ENCODE measurements at places on chromosomes 2 and 18.

GRCh38 chr18:54684784-54685183 lies 93.7 kb downstream of the DYNAP start:
- DNase-seq, result no peak

- DNase-seq, result no peak
Measured at GRCh38 chr2:190452433-190452832, 44.3 kb downstream of the MFSD6 start.

DNA sequence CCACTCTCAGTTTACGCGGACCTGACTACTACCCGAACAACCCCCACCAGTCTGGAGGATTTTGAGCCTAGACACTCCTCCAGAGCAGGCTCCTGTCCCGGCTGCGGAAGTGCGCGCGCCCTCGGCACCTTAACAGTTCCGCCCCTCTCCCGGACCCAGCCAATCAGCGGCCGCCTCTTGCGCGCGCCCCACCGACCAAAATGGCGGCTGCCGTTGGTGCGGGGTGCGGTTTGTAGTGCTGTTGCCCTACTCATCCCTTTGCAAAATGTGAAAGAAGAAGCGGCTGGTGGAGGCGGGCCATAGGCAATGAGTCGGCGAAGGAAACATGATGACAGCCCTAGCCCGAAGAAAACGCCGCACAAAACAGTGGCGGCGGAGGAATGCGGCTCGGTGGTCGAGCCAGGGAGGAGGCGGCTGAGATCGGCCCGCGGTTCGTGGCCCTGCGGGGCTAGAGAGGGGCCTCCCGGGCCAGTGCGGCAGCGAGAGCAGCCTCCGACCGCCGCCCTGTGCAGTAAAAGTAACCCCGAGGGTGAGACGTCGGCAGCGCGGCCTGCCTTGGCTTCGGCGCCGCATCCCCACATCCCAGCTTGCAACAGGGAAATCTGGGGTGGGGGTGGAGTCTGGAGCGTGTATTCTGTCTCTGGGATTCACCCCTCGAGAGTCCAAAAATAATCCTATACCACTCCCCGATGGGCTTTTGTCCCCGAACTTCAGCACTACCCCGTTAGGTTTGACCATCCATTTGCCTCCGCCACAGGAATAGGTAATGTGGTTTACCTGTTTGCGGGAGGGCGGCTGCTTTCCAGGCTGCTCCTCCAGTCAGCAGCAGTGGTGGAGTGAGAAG lies at the start of gene ETAA1:
ETAA1 (plus strand) TSS at position 191 of the 844 bp plus-strand sequence; CDS start at position 307, 116 bp downstream.
- peak; percentile 84 for DNase-seq

DNA sequence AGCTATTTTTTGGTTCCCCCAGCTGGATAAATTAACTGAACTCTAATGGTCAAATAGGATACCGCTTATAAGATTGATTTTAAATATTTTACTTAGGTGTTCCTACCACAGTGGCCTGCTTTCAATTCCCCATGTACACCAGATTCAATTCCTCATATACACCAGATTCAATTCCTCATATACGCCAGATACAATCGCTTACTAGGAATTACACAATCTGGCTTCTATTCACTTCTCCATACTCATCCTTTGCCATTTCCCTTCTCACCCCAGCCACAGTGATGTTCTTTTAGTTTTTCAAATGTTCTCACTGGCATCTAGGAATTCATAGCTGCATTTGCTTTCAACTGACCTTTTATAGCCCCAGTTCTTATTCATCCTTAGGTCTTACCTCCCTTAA lies 66.5 kb downstream of the SLC40A1 start:
- no peak for DNase-seq

DNA sequence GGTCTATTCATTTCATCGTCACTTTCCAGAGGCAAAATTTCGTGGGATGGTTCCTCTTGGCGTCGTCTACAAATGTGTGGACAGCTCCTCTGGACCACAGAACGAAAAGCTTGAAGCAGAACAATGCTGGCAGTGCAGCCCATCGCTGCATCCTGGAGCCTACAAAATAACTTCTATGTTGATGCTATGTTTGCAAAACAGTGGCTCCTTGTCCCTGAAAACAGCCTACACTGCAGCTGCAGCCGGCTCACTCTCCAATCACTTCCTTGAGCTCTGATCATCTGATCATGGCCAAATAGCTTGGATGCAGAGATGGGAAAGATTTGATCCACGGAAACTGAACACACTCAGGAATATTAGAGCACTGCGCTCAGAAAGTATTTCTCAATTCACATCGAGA lies 60.0 kb downstream of the DOCK10 start:
- no peak for DNase-seq

DNA sequence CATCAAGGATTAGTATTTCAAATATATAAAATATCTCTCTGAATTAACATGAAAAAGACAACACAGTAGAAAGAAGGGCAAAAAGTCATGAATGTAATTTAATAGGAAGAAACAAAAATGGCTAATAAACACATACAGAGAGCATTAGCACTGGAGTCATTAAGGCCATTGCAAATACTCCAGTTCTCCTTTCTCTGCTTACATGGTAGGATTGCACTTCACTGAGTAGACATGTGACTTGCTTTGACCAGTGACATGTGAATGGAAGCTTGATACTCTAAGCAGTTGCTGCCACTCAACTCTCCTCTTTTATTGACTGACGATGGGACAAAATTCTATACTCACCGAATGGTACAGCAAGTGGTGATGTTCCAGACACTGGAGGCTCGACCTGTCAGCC lies 153.9 kb upstream of the LGALSL start:
- no peak for DNase-seq

GRCh38 chr2:46315103-46315890 lies 18.1 kb downstream of the EPAS1 start:
- no peak for DNase-seq

DNA sequence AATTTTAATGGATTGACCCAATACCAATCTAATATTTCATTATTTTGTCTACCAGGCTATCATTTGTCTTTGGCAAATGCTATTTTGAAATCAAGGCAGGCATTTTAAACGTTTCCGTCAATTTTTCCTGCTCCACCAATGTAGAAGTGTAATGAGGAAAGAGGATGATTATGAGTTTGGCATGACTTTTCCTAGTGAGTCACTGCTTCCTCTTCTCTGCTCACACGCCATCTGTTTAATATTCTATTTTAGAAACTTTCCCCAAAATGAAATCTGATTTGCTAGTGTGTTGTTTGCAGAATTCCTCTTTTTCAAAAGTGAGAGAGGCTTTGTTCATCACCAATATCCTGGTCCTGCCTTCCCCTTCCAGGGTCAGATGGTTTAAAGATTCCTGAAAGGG lies 42.5 kb upstream of the PID1 start:
- DNase-seq, result no peak

DNA sequence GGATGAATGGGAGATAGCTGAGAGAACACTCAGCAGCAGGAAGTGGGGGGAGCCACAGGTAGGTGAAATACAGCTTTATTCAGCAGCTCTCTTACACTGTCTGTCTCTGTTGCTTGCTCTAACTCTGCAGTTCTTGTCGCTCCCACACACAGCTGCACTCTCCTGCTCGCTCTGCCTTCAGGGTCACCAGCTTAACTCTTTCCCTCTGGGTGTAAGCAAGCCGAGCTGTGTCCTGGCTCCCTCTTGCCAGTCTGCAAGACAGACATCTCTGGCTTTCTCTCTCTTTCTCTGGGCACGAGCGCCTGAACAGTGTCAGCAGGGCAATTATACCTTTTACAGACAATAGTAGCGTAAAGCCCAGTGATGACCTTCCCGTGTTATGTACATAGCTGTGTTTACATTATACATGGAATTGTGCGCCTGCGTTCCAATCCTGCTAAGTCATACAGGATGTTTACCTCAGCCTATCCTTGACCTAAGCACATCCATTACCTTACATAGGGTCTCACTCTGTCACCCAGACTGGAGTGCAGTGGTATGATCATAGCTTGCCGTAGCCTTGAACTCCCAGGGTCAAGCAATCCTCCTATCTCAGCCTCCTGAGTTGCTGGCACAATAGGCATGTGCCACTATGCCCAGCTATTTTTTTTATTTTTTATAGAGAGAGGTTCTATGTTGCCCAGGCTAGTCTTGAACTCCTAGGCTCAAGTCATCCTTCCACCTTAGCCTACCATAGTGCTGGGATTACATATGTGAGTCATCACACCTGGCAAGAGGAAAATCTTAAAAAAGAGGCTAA lies 57.8 kb upstream of the CHN1 start:
- no peak for DNase-seq

GRCh38 chr2:2502201-2502549 lies 171.1 kb upstream of the MYT1L start:
- DNase-seq, result no peak

- DNase-seq, result no peak
Measured at GRCh38 chr2:50723286-50723938, 308.5 kb downstream of the NRXN1 start.

DNA sequence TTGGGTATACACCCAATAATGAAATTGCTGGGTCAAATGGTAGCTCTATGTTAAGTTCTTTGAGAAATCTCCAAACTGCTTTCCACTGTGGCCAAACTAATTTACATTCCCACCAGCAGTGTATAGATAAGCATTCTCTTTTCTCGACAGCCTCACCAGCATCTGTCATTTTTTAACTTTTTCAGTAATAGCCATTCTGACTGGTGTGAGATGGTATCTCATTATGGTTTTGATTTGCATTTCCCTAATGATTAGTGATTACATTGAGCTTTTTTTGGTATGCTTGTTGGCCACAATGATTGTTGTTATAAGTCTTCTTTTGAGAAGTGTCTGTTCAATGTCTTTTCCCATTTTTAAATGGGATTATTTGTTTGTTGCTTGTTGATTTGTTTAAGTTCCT lies 50.4 kb upstream of the EPAS1 start:
- DNase-seq, result no peak

GRCh38 chr2:136322428-136322827 lies 204.5 kb upstream of the CXCR4 start:
- no peak for DNase-seq

DNA sequence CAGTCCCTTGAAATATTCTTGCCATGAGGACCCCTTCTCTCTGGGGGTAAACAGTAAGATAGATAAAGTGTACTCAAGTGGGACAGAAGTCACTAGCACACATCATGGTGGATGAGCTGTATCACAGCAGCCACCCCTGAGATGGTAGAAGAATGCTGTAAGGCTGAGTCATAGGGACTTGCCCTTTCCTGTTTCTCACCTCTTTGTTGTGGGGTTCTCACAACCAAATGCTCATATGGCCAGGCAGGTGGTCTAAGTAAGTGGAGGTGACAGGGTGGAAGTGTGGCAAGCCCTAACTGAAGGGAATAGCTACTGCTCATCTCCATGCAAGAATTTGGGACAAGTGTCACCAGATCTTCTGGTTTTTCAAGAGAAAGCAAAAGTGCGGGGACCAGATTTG lies 202.7 kb upstream of the SLC14A2 start:
- DNase-seq, result no peak

DNA sequence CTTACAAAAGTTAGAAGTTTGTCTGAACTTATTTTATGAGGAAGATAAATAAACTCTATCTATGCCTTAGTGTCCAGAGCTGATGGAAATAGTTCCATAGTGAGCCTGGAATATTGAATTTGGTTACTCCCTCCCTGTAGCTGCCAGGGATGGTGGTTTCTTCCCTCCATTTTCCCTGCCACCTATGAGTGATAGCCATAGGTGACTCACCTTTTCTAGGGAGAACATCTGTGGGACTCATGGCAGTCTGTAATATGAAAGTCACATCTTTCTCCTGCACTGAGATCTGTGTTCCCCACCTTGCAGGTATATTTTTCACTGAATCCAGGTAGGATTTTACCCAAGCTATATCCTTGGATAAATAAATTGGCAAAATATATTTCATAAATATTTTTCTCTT lies 148.8 kb downstream of the TPGS2 start:
- no peak for DNase-seq

GRCh38 chr2:47039913-47040562 lies 115.1 kb downstream of the STPG4 start:
- DNase-seq, result no peak

- DNase-seq, result no peak
Measured at GRCh38 chr2:120239488-120240287, 13.0 kb upstream of the RALB start.

DNA sequence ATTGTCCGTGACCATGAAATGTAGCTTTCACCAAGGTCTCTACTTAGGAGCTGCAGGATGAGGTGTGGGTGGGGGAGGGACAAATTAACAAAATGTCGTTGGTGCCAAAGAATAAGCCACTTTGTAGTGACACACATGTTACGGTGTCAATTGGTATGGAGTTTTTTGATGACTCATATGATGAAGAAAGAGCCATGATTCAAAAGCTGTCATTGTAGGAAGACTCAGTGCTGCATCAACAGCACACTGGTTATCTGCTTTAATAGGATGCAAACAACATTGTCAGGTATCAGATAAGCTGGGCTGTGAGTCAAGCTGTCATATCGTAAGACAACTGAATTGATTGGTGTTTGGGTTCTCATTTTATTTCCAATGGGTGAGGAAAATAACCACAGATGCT lies 36.6 kb upstream of the BOD1L2 start:
- DNase-seq, result no peak

DNA sequence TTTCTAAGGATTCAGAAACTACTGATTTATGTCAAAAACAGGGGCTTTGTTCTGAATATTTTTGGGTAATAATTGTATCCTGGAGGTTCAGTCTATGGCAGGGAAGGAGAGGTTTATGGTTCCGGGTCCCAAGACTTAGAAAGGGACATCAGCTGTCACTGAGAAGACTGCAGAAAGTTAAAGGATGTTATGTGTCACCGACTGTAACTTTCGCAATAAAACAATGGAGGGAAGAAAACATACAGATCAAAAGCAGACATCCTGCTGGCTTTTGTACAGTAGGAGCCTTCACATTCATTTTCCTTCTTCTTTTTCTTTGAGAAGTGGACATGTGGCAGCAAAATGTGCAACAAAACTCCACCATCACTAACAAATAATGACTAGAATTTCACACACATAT lies 900.7 kb upstream of the SOX11 start:
- DNase-seq, result no peak

- no peak for DNase-seq
Measured at GRCh38 chr2:133562558-133562957, 5.7 kb downstream of the NCKAP5 start.

DNA sequence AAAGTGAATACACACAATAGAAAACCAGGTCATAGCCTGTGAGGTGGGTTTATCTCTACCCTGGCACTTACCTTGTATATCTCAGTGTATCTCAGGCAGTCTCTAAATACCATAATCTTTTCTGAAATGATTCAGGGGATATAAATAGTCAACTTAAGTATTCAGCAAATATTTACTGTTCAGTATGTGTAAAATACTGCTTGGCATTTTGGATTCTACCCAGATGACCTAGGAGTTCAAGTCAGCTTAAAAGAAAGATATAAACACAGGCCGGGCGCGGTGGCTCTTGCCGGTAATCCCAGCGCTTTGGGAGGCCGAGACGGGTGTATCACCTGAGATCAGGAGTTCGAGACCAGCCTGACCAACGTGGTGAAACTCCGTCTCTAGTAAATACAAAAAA lies 23.8 kb downstream of the GRHL1 start:
- no peak for DNase-seq

DNA sequence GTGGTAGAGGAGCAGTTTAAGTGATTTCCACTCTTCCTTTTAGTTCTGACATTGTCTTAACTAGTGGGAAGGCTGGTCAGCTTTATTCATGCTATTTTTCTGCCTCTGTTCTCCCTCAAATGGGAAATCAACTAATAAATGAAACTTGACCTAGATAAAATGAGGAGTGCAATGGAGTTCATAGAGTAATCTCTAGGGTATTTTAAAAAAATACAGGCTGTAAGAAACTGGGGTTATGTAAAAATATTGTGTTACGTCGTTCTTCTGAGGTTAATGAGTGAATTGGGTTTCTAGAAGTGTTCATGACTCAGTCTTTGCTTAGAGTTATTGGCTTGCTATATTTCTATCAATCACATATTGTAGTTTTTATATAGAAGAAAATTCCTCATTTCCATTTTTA lies 734.5 kb downstream of the MBD2 start:
- no peak for DNase-seq
